ENCODE measurements at places on chromosomes 12 and 14. TPM values are rescaled to one million over a fixed set of nuclear protein-coding genes. Genes with fewer than 3 reads are reported as not detected.

The GDF3 gene
- 4.3 TPM for polyA plus RNA-seq

The SRRM4 gene
- 0.35 TPM for polyA plus RNA-seq

The CD27 gene
- 0.39 TPM for polyA plus RNA-seq

The OTX2 gene
- polyA plus RNA-seq = 155 TPM

The PTPRQ gene
- polyA plus RNA-seq = not detected

The ATP5MC2 gene
- polyA plus RNA-seq = 952 TPM

The TRPV4 gene
- polyA plus RNA-seq = 6.2 TPM

The RHEBL1 gene
- 9.4 TPM for polyA plus RNA-seq

All from H1 (cell line).